Vagina (tissue), 2 donors: ENCODE measurements at places on chromosomes 3 and 15.

DNA sequence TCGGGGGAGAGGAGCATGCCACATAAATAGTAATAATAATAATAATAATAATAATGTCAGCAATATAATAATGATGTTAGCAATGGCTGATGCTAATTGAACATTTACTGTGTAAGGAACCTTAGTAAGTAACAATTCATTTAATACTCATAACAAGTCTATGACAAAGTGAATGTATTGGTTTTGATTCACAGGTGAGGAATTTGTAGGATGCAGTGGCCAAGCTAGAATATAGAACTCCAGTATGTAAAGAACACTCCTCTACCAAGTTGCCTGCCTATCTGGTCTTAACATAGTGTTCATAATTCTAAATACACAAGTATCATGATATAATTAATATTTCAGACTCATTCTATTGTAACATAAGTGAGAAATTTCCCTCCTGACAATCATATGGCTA is 1016.5 kb downstream of the ROBO1 start:
- no peak for DNase-seq

- no peak for DNase-seq
Observed at GRCh38 chr3:73258057-73258456, 196.6 kb downstream of the EBLN2 start.

GRCh38 chr3:99846477-99847160 is 29.0 kb downstream of the CMSS1 start:
- DNase-seq, result no peak

- no peak for DNase-seq
Observed at GRCh38 chr3:98966862-98967546, 65.5 kb upstream of the DCBLD2 start.

DNA sequence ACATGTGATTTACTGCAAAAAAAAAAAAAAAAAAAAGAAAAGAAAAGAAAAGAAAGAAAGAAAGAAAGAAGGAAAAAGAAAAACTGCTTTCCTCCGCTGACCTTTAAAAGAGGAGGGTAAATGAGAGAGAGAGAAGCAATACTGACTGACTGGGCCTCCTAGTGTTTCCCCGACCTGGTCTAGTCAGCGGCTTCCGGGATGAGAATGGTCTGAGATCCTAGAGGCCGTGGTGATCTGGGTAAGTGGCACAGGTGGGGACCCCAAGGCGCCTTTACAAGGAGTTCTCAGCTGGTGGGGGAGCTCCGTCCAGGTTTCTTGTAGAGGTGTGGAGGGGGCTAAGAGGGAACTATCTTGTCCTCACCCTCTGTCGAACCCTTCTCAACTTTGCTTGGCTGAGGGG is 223.1 kb downstream of the MEIS2 start:
- DNase-seq, result no peak

GRCh38 chr3:13937131-13937530 is 57.3 kb upstream of the WNT7A start:
- no peak for DNase-seq

DNA sequence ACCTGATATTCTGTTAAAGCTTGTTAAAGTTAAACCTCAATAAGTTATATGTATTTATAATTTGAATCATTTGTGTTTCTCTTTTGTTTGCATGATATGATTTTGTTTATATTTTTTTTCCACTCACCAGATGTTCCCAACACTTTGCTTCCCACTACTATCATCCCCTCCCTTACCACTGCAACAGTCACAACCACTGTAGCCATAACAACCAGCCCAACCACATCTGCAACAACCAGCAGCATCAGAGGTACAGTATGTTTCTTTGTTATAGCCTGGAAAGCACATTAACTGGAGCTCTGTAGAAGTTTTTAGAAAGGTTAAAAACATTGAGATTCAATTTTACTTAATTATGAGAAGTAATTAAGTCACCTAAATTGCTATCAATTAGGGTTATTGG is 1011.9 kb downstream of the VGLL3 start:
- DNase-seq, result no peak

GRCh38 chr3:51245867-51246266 is 139.2 kb upstream of the MANF start:
- DNase-seq, result no peak

GRCh38 chr3:138941259-138941885 is 5.6 kb downstream of the FOXL2 start:
- DNase-seq, result no peak

DNA sequence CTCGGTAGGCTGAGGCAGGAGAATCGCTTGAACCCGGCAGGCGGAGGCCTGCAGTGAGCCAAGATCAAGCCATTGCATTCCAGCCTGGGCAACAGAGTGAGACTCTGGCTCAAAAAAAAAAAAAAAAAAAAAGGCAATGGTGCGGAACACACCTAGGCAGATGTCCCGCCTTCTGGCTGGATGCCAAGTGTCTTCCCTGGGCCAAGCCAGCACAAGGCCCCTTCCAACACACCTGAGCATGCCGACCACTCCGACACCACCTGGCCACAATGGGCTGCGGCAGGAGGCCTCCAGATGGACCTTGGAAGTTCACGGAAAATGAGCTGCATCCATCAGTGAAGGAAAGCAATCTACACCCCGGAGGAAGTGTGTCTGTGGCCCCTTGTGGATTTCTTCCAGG is 19.0 kb downstream of the NUP210 start:
- no peak for DNase-seq

DNA sequence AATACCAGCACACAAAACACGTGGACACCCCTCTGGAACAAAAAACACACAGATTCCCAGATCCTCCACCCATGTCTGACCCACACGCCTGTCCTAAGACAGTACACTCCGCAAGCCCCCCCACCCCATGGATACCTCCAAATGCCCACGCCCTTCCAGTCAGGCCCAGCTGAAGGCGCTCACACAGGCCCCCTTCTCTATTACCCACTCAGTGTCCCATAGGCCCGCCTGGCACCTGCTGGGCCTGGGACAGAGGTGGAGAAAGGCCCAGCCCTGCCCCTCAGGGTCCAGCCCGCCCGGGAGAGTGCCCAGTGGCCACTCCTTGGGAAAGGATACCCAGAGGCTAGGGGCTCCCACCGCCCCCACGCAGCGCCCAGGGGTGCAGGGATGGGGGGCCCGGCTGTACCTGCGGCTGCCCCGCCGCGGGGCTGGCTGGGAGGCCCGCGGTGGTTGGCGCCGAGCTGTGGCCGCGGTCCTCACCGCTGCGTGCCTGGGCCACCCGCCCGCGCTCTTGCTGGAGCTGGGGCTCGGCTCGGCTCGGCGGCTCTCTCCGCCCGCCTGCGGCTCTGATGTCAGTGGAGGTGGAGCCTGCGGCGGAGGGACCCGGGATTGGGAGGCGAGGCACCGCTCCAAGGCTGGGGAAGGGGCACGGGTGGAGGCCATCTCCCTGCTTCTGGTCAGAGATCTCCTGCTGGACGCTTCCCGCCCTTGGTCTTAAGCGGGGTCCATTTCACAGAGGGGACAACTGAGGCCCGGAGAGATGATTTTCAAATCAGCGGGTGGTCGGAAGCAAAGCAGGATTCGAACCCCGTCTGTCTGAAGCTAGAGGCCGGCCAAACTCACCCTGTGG is at the start of gene CAMK1:
Gene CAMK1 (minus strand): TSS at position 522 of the 850 bp plus-strand sequence. CDS start 2,198 bp downstream, outside the sequence.
- no peak for DNase-seq

- DNase-seq, result no peak
Observed at GRCh38 chr3:115623044-115623868, at the start of gene GAP43. TSS of gene GAP43 (plus strand) at chr3:115623510. CDS start at chr3:115623690, 180 bp downstream.

DNA sequence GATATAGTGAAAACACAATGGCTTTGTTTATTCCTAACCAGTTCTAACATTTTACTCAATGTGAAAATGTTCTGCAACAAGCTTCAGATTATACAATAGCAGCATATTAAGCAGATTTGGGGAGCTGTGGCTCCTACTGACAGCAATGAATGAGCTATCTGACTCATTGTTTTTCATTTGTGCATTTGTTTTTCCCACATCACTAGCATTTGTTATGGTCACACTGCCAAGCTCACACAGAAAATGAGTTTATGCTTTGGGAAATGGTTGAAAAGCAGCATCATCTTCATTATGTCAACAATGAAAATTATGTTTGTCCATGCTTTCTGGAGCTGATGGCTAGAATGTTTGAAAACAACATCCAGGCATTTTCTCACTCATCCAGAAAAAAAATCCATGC is 53.5 kb downstream of the ZPLD1 start:
- DNase-seq, result no peak

DNA sequence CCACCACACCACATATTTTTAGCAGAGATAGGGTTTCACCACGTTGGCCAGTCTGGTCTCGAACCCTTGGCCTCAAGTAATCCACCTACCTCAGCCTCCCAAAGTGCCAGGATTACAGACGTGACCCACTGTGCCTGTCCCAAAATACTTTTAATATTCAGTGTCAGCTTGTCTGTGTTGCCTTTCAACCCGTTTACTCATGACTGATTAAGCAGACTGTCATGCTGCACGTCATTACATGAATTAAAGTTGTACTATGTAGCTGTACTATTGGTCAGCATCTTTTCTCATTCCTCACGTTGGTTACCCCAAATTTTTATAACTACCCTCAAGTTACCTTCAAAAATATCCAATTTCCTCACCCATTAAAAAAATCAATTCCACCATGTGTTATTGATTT is 48.7 kb upstream of the GADL1 start:
- no peak for DNase-seq

GRCh38 chr3:60192297-60193114 is 1058.7 kb downstream of the FHIT start:
- no peak for DNase-seq

DNA sequence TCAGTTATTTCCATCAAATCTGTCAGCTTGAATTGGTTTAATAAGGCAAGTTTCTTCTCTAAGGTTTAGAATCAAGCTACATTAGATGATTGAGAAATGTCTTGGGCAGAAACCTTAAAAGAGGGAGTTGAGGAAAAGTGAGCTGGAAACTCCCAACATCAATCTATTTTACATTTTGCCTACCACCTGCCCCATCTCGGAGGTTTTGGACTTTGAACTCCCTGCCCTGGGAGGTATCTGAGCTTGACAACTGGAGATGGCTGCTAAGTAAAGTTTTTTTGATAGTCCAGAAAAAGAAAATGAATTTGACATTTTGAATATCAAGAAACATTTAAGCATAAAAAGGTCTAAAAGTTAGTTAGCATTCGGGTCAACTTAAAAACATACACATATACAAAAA is 234.2 kb downstream of the NFKBIZ start:
- DNase-seq, result no peak

- DNase-seq, result no peak
Observed at GRCh38 chr15:79053894-79054293, 36.7 kb downstream of the RASGRF1 start.

GRCh38 chr3:172125963-172126457 is 86.6 kb downstream of the FNDC3B start:
- no peak for DNase-seq

DNA sequence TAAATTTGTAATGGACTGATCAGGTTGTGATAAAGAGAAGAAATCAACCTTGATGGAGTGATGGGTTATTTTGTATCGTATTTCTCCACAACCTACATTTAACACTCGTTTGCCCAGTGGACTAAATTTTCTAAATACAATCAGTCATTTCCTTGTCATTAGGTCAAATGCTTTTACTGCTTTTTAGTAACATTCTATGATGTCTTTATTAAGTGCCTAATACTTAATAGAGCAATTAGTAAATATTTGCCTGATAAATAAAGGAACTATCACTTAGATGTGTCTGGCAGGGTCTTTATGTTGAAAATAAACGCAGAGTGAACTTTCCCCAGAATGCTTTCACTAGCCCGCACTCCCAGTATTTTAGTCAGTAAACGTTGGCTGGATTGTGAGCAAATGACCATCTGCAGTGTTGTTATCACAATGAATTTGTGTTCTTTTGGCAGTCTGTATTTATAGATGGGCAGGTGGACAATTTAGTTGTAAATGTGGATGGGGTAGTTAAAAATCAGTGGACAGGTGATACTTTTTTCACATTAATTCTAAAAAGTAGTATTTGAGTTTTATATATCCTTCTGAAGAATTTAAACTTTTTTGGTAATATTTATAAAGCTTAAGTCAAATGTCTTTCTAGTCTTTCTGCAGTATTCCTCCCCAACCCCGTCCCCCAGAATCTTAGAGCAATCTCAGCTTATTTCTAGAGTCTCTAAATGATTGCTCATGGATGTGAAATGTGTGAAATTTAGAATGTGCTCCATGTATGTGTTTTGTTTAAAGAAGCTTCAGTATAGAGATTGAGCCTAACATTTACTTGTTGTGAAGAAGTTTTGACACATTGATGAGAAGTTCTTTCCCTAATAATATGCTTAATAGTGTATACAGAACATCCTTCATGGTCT is 4.9 kb downstream of the USP3 start:
- no peak for DNase-seq

DNA sequence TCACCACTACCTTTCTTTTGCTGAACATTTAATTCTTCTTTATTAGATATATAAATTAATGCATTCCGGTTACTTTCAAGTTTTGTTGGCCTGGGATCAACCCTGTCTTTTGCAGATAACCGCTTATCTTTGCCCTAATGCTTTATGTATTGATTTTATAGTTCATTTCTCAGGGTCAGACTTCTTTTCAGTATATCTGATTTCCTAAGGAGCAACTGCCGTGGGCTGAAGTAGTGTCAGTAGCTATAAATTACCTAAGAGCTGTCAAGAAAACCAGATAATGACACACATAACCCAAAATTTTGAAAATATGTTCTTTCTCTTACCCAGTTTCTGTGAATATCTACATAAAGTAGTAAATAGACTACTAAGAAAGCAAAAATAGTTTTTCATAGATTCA is 38.0 kb downstream of the COL6A5 start:
- no peak for DNase-seq

GRCh38 chr3:117358717-117359314 is 649.2 kb downstream of the TUSC7 start:
- no peak for DNase-seq

DNA sequence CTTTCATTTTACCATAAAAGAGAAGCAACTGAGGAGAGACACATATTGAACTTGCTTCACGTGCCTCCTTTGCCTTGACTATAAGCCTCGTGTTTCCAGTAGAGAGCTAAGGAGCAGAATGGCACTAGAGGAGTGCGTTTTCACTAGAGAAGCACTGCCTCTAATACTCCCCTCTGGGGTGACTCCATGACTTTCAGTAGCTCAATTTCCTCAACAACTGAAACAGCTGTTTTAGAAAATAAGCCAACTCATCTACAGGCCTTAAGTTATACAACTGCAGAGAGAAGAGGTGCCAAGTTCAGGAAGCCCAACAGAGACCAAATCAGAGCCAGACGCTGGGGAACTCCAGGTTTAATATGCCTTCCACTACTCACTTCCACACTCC is 1.9 kb downstream of the UBP1 start:
- no peak for DNase-seq
